ENCODE measurements at places on chromosomes 2 and 18.
A peak's percentile ranks its signal among the peaks of the same experiment; 100 is the strongest.

DNA sequence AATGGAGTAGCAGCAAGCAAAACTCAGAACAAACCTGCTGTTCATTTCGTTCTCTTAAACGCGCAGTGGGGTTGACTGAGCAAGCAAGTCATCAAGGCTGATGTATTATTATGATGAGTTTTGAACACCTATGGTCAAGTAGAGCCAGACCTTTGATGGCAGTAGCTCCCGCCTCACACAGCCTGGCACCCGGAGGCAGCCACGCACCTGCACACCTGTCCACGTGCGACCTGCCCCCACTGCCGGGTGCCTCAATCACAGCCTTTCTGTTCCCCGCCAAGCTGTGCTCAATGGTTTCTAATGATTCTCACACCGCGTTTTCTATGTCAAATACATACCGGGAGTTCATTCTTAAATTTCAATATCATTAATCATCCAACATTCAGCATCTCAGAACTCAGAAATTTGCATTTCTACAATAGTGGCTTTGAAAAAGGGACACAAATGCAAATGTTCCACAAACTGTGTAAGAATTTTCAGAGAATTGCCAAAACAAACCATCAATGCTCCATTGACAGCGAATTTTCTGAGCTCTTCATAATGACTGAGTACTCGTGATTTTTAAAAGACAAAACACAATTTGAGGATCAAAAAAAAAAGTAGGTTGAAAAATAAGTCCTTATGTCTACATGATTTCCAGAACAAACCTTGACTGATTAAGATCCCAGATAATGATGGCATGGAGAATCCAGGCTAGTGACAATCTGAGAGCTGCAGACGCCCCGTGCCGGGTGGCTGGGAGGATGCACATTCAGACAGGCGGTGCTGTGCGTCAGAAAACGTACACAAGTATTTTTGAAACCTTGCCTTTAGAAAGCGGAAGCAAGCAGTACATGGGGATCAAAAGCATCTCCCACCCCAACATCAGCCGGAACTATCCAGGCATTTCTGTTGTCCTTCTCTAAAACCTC, 56.6 kb downstream of the HDAC4 start:
- no peak for DNase-seq

- peak; percentile 83 for DNase-seq
Observed at GRCh38 chr18:58364876-58365528, 263.9 kb downstream of the ALPK2 start.

DNA sequence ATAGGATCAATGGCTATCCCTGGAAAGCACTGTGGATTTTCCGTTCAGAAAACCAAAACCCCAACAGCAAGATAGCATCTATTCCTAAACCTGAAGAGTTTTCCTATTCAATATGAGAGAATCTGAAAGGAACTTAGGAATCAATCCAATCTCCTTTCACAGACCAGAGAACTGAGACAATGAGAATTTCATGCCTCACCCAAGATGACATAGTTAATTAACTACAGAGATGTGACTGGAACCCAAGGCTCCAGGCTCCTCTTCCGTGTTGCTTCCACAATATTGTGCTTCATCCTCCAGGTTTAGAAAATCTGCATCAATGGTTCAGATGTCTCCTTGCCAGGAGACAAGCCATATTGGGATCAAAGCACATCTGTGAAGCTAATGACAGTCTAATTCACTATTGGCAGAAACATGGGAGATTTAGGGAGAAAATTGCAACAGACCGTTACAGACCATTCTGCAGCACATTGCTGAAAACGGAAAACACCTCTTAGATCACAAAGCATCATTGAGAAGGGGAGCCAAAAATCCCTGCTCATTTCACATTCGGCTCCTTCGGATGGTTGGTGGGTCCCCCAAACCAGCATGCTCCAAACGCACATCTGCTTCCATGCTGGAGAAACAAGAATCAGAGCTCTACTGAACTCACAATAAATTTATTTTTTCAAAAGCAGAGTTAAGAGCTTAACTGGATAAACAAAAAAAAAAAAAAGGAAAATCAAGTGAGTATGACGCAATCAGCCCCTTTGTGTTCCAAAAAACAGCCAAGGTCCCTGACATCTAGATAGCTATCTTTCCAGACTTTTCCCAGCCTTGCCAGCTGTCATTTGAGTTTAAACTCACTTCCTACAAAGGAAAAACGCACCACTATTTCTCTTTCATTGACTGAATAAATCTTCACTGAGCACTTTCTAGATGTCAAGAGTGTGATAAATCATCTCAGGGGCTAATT, 290.3 kb downstream of the C1D start:
- no peak for DNase-seq

GRCh38 chr2:65120990-65121693, 8.8 kb downstream of the RAB1A start:
- DNase-seq = no peak

DNA sequence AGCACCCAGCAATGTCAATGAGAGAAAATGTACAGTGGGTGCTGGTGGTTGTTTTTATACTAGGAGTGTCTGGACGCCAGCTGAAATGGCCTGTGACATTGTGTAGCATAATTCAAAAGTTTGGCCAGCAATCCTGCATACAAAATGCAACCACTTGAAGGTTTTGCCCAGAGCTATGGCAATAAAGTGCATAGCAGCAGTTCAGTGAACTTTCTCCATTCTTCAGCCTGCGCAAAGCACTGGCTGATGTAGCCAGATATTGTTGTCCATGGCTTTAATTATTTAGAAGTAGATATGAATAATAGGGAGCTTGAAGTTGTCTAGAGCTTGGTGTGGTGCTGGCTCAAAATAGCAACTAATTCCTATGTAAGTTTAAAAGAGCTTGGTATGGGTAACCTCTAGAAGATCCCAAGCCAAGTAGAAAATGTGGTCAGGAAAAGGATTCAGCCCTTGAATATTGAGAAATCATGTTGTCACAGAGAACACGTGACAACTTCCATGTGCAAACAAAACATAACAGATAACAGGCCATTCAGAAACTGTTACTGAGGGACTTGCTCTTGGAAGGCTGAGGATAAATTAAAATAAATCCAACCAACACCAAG, 33.3 kb upstream of the PGAP1 start:
- no peak for DNase-seq

- DNase-seq = peak; percentile 73
Observed at GRCh38 chr2:149329489-149330126, 779 bp upstream of the LYPD6 start.

DNA sequence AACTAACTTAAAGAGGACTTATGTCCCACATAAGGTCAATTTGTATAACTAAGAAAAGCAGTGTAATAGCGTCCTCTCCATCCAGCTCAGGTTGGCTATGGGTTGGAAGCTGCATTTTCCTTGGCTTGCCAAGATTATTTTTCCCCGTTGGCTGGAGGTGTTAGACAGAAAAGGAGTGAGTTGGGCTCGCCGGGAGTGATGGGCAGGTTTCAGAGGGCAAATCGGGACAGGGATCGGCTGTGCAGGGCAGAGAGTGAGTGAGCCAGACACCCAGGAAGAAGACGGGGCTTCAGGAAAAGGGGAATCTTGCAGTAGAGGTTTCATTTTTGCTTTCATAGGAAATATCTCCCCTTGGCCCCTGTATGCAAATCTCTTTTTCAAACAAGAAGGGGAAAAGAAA, 41.5 kb upstream of the MAP3K20 start:
- no peak for DNase-seq

DNA sequence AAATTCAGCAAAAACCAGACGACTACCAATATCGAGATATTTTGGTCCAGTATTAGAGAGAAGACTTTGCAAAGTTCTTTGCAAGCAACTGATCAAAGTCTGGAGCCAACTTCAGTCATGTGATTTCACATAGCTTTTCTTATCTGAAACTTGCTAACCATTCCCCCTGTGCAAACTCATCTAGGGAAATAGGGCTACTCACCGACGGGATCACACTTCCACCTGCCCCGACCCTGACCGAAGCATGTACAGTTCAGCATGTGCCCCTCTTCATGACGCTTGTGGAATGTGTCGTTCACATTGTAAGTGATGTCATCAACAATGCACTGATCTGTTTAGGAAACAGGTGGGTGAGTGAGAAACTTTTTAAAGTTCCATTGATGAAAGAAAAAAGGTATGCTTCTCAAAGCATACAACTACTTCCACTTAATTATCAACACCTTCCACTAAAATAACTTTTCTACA, 15.4 kb downstream of the FN1 start:
- DNase-seq = no peak

DNA sequence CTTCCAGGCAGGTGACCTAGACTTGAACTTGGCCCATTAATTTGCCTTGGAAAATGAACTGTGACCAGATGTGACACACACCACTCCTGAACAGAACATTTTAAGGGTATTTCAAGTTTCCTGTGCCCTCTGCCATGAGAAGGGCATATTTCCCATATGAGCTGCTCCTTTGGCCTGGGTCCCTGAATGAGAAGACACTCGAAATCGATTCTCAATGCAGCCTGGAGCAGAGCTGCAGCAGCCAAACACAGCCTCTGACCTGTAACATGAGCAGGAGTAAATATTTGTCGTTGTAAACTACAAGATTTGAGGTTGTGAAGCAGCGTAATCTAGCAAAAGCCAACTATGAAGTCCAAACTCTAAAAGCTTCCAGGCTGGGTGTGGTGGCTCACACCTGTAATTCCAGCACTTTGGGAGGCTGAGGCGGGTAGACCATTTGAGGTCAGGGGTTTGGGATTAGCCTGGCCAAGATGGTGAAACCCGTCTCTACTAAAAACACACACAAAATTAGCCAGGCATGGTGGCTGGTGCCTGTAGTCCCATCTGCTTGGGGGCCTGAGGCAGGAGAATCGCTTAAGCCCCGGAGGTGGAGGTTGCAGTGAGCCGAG, 30.1 kb upstream of the SOS1 start:
- no peak for DNase-seq

GRCh38 chr2:174399171-174399570, 3.6 kb downstream of the SCRN3 start:
- peak; percentile 20 for DNase-seq

DNA sequence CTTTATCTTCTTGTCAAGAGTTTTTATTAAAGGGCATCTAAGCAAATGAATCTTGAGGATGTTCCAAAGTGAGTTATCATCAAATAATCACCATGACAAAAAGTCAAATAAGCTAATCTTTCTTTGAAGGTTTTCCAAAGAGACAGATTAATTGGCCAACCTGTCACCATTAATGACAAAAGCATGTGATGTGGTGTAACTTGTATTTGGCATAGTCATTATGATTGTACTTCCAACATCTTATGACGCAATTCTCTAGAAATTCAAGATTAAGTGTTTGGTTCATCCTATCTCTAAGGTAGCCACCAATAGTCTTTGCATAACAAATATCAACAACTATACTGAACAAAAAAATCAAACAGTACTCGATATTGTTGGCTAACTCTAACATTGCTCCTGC, 28.6 kb downstream of the RBMS1 start:
- DNase-seq = peak; percentile 34

DNA sequence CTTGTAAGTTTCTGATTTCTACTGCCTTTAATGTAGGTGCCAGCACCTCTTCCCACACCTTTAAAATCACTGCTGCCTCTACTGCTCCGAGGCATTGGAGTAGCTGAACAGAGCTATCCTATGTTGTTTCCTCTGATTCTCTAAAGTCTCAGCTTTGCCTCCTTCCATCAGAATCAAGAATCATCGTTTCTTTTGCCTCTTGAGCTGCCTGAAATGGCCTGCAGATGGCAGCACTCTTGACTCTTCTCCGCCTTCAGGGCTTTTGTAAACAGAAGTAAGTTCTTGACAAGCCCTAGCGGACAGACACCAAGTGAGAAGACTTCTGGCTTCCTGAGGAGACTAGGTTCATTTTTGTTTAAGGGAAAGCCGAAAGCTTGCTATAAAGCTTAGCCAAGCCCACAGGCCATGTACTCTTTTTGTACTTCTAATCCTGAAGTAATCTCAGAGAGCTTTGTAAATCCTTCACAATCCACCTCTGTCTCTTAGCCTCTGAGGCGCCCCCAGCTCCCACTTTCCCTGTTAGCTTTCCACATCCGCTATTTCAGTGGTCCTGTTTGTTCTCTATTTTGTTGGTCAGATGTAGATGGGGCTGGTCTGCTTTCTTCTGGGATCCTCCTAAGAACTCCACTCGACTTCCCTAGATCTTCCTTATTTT, 48.4 kb downstream of the GTF3C3 start:
- DNase-seq = peak; percentile 56
